ENCODE measurements at places on chromosomes 2 and 18.

DNA sequence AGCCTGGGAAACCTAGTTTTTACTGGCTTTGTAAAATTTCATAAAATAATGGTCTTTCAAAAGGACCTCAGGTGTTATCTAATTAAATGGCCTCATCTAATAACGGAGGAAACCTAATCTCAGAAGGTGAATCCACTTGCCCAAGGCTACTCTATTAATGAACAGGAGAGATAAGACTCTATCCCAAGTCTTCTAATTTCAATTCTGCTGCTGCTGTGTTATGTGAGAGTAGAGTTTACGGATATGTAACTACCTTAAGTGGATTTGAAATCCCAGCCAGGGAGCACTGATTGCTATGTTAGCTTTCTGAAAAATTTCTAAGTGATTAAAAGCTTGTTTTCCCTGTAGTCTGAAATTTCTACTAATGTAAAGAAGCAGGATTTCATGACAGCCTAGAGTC is 17.2 kb upstream of the ADCY3 start:
- DNase-seq = no peak

DNA sequence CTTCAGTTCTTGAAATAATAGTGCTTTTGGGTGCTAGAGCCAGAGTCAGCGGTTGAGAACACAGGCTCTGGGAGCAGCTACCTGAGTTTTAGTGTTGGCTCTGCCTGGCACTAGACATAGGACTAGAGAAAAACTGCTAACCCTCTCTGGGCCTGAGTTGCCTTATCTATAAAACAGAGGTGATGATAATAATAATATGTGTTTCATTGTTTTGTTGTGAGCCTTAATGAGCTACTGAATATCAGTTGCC is 391.7 kb downstream of the PTPRM start:
- no peak for DNase-seq

GRCh38 chr18:41113885-41114482 is 841.0 kb upstream of the PIK3C3 start:
- DNase-seq = no peak

DNA sequence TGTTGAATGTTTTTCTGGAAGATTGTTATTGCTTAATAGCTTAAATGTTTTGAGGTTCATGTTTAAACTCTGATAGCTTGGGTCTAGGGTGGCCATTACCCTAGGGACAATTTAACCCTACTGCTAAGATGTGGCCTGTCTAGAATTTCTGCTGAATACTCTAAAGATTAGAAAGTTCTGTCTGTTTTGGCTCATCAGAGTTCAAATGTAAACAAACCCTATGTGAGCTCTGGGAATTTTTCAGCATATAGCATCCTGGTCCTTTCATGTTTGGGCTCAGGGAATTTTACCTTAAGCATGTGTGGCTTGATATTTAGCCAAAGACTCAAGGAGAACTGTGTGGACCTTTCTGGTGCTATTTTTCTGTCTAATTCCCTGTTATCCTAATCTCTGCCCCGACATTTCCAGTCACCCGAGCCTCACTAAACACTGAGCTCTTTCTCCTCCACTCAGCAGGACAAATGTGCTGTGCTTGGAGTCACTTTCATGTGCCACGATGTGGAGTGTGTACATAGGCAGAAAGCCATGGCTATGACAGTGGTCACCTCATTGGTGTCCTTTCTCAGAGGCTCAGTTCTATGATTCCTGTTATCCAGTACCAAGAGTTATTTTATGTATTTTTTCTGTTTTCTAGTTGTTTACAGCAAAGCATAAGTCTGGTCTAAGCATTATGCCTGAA is 492.5 kb upstream of the SPHKAP start:
- no peak for DNase-seq
